ENCODE measurements at places on chromosomes 6 and 20.

DNA sequence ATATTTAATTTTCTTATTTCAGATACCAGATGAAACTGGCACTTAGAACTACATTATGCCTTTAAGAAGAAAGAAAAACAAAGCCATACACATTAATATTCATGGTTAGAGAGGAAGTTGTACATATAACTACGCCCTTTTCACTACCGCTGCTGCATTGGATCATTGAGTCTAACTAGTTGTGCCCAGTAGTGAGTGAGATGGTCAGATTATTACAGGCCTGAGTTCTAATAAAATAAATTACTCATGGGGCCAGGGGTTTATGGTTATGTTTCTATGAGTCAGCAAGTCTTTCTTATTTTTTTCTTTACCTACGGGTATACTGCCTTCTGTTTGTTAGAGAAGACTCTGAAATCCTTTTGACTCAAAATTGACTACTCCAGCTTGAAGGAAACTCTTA lies 11.5 kb downstream of the RIOK1 start:
- no peak for DNase-seq

- DNase-seq, result no peak
These were observed 61.2 kb downstream of the VAPB start for GRCh38 chr20:58450254-58450653.

- DNase-seq, result no peak
These were observed 83.8 kb upstream of the SUPT3H start for GRCh38 chr6:45461486-45461885.

GRCh38 chr6:52675372-52675771 lies 4.5 kb downstream of the TMEM14A start:
- DNase-seq, result no peak

DNA sequence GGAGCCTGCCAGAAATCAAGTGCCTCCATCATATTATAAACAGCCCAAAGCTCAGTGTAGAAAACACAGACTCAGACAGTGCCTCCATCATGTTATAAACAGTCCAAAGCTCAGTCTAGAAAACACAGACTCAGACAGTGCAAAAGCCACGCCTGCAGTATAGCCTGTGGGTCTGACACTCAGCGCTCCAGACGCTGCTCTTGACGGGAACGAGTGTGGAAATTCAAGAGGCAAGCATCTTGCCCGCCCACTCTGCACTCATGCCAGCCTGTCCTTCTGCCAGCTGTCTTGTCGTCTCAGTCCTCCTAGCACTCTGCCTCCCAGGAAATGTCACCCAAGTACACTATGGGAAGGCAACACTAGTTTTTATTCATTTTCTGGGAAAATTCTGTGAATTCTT lies 274.2 kb upstream of the CDH4 start:
- DNase-seq, result no peak

DNA sequence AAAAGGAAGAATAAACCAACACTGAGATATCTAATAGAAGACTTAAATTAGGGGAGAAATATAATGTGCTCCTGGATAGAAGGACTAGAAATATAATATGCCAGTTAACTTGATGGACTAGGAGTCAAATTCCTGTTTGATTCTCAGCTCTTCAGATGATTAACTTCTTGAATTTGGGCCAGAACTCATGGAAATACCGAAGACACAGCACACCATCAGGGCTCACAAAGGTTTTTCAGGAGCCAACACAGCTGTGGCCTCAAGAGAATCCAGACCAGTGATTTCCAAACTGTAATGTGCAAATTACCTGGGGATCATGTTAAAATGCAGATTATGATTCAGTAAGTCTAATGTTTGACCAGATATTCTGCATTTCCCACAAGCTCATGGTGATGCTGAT lies 33.8 kb upstream of the LRRC1 start:
- no peak for DNase-seq

DNA sequence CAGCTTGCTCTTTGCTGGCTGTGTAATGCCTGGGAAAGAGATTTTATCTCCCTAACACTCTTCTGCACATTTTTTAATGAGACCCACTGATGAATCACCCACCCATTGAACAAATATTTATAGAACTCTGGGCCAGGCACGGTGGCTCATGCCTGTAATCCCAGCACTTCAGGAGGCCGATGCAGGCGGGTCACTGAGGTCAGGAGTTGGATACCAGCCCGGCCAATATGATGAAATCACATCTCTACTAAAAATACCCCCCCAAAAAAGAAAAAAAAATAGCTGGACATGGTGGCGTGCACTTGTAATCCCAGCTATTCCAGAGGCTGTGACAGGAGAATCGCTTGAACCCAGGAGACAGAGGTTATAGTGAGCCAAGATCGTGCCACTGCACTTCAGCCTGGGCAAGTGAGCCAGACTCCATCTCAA lies 82.1 kb upstream of the SIRPA start:
- DNase-seq, result no peak

DNA sequence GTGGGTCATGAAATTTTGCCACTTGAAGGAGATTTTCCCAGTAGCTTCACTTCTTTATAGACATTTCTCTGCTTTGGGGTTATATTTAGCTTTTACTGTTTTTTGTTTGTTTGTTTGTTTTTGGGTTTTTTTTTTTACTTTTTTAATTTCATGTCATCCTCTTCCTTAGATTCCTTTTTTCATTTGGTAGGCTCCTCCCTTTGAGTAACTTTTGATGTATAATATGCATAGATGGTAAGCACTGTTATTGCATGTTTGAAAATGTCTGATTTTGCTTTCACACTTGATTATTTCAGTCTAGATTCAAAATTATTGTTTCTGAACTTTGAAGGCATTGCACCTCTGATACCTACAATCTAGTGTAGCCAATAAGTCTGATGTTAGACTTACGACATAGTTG lies 37.6 kb downstream of the PLEKHG1 start:
- DNase-seq, result no peak

DNA sequence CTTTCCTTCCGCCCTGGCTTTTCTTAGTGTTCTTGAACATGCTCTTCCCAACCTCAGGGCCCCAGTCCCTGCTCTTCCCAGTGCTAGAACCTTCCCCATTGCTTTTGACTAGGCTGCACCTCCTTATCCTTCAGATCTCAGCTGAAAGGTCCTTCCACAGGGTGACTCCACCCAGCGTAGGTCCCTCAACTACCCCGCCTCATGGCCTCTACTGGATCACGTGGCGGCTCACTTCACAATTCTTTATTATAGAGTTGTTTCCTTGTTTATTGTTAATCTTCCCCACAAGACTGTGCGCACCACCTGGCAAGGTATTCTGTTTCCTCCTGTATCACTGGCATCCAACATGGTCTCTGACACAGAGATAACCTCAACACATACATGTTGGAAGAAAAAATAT lies 31.2 kb downstream of the TTLL9 start:
- no peak for DNase-seq

DNA sequence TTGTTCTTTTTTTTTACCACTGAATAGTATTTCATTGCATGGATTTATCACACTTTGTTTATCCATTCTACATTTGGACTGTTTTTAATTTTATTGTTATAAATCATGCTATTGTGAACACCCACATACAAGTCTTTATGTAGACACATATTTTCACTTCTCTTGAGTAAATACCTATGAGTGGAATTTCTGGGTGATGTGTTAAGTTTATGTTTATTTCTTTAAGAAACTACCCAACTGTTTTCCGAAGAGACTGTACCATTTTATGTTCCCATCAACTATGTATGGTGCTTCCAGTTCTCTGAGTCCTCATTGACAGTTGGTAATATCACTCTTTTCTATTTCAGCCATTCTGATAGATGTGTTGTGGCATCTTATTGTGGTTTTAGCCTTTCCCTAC lies 54.0 kb downstream of the RIN2 start:
- DNase-seq, result no peak

DNA sequence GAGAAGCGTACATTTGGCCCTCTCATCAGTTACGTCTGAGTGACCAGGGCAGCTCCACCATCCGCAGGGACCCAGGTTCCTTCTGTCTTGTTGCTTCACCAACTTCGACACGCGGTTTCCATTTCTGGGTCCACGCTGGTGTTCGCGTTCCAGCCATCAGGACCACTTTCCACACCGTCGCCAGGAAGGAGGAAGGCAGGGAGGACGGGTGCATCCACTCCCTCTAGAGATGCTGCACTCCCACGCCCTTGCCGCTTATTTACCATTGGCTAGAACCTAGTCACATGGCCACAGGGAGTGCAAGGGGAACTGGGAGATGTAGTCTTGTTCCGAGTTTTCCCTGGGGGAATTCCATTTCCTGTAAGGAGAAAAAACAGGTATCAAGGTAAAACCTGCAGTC lies 33.2 kb upstream of the SNX9 start:
- DNase-seq, result peak; percentile 60

DNA sequence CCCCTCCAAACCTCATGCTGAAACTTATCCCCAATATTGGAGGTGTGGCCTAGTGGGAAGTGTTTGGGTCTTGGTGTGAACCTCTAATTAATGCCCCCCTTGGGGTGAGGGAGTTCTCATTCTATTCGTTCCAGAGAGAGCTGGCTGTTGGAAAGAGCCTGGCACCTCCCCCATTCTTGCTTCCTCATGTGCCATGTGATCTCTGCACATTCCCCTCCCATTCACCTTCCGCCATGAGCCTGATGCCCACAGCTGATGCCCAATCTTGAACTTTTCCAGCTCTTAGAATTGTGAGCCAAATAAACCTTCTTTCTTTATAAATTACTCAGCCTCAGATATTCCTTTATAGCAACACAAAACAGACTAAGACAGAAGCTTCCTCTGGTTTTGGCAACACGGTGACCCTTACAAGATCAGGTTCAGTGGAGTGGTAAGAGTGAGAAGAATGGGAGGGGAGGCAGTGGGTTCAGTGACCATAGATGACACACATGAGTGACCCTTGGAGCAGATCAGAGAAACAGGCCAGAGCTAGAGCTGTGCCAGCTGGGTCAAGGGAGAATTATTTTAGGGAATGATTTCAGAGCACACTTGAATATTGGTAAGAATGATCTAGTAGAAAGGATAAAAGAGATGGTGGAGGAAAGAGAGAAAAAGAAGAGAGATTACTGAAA lies 176.4 kb downstream of the LY86 start:
- DNase-seq, result no peak

DNA sequence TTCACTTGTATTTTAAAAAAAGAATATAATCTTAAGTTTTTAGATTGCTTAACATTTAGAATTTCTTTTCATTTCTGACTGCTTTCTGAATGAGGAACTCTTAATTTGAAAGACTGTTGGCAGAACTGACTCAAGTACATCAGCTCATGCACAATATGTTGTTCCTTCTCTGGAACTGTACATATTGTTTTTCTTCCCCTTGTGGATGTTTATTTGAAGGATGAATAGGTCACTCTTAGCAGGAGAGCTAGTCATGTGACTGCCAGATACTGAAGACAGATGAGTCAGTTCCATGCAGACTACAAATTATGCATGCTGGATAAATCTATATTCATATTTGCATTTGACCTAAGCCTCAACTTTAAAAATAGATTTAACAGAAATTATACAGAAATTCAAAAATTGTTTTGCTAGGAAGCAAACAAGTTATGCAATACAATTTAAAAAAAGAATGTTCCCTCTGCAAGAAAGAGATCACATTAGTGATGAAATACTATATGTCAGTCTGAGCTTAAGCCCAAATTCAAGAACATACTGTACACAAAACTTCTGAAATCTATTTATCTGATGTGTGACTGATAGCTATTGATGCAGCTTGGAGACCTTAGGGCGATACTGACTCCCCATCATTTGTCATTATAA lies 1274.9 kb upstream of the GJE1 start:
- no peak for DNase-seq

DNA sequence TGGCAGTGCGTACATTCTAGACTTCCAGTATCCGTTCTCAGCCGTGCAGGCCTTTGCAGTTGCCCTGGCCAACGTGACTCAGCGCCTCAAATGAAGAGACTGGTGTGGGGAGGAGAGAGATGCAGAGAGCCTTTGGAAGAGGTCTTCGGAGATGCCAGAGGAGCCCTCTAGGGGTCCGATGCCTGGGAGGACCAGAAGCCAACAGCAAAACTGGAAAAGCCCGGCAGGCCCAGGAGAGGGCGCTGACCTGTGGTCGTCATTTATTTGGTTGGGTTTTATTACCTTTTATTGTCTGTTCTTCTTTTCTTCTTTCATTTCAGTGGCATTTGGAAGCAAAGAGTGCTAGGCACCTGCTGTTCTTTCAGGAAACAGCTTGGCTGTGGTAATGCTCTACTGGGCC lies 53.3 kb upstream of the TMEM181 start:
- no peak for DNase-seq

- peak; percentile 21 for DNase-seq
These were observed 192.5 kb downstream of the PTPRK start for GRCh38 chr6:128327890-128328289.

DNA sequence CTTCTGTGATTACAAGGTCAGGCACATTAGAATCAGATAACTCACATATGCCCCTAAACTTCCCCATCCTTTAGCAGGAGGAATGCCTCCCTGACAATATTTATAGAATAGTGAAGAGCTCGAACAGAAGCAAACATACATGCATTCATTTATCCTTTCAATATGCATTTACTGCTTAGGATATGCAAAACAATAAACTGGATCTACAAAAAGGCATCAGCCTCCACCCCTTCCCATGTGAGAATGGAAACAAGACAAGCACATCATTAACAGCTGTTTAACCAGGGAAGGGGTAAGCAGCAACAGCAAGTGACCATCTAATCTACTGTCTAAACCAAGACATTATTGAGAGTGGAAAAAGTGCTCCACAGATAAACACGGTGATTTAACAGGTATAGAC lies 107.6 kb downstream of the MBOAT1 start:
- no peak for DNase-seq

- no peak for DNase-seq
These were observed 64.9 kb downstream of the TNFAIP3 start for GRCh38 chr6:137931849-137932465.

DNA sequence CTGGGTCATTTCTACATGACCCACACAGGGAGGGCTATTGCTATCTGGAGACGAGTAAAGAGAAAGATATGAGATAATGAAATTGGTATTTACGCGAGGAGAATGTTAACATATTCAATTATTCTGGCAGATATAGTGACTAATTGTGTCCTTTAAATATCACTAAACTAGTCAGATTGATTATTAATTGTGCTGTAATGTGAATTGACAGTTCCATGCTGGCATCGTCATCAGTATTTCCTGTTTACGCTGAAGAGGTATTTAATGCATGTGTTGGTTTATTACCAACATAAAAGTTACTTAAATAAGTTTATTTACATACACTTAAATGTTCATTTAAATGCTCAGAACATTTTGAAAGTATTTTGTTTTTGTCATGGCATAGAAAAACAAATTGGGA lies 35.7 kb upstream of the OGFRL1 start:
- DNase-seq, result no peak

DNA sequence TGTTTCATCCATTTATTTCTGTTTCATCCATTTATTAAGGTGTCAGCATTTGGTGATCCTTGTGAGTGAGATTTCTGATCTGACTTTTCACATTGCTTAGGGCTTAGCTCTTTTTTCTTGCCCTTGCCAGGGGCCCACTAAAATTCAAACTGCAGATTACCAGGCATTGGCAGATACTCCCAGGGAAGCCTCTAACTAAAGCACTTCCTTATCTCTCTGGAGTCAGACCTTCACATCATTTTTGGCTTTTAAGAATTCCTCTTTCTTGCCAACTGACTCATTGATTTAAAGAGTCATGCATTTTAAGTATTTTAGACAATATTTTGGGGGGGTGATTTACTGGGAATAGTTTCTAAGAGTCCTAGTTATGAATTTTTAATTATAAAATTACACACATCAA lies 2.6 kb upstream of the WFDC8 start:
- no peak for DNase-seq

- DNase-seq, result no peak
These were observed 180.5 kb downstream of the ISM1 start for GRCh38 chr20:13401596-13401995.
